RCC 7860 (cell line): ENCODE measurements at places on chromosomes 2 and 18.

GRCh38 chr18:41695441-41695840 lies 259.6 kb upstream of the PIK3C3 start:
- no peak for DNase-seq

- no peak for DNase-seq
Observed at GRCh38 chr2:221492636-221493035, 79.5 kb downstream of the EPHA4 start.

- no peak for DNase-seq
Observed at GRCh38 chr2:72148837-72149555, 1.3 kb upstream of the CYP26B1 start.

- DNase-seq: no peak
Observed at GRCh38 chr2:40914666-40915065, 462.8 kb upstream of the SLC8A1 start.

DNA sequence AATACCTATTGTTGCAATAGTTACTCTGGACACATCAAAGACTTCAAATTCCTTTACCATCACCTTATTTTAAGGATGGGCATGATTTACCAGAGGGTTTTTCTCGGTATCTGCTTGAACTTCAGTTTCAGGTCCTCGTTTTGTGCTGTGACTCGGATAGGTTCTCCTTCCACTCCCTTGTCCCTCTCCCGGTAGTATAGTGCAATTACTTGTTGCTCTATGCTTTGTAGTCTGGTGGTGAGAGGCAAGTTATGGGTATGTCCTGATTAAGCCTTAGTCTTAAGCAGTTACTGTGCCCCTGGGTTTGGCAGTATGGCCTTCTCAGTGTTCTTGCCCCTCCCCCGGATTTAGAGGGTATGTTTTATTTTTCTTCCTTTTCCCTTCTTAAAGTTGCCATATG lies 96.6 kb downstream of the RHBDD1 start:
- DNase-seq: no peak

GRCh38 chr2:128302744-128303067 lies 16.0 kb downstream of the HS6ST1 start:
- DNase-seq: no peak

GRCh38 chr2:23549051-23549450 lies 164.1 kb downstream of the KLHL29 start:
- DNase-seq: no peak

DNA sequence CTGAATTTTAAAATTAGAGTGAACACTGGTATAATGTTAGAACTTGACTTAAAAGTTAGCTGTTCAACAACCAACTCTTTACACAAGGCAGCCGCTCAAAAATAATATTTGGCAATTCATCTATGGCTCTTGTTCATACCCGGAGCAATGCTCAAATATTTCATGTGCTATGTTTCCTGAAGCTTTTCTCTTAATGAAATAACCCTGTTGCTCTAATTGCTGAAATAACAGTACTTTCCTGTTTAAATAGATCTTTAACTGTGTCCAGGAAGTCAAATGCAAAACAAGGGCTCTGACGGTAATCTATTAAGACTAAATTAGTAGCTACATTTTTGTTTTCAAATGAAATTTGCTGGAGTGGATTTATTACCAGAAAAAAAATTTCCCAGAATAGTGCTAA lies 33.7 kb downstream of the RFTN2 start:
- DNase-seq: no peak

- DNase-seq: no peak
Observed at GRCh38 chr2:18272148-18272494, 288.3 kb downstream of the RDH14 start.

- no peak for DNase-seq
Observed at GRCh38 chr18:50472941-50473340, 86.9 kb upstream of the MAPK4 start.

- no peak for DNase-seq
Observed at GRCh38 chr2:59250307-59250677, 1009.2 kb upstream of the FANCL start.

DNA sequence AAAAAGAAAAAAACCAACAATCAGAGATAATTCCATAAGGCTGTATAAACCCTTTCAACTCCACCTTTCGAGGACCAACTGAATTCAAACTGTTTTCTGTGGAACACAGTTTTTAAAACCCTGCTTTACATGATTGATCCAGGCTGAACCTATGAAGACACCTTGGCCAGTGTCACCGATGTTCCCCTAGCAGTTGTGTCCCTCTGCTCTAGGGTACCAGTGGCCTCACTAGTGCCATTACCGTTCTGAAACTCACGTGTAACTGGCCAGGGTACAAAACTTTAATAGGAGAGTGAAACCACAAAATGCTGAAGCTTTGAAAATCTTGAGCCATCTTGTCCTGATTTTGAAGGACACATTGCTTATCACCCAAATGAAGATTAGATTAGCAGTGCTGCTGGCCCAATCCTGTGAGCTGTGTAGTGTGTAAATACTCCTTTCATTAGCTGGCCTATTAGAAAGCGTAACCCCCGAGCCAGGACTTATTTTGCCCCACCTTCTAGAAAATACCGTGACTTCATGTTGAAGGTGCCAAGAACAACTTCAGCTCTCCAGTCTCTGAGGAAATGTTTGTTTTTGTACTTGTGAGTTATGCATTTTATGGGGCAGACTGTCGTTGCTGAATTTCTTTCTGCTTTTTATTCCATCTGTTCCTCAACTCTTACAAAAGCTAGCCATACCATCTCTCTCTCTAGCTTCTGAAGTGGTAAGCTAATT lies 147.8 kb upstream of the MAP3K20 start:
- DNase-seq: no peak

GRCh38 chr2:119282146-119282995 lies 58.7 kb downstream of the STEAP3 start:
- no peak for DNase-seq
